ENCODE measurements at places on chromosomes 12 and 14. TPM values are rescaled to one million over a fixed set of nuclear protein-coding genes. Genes with fewer than 3 reads are reported as not detected.

- H3K27me3 ChIP-seq, result no peaks in the 10 kb centered on the region
- no peak for DNase-seq
- peak overlapping the region; percentile 82 for H3K4me3 ChIP-seq
- peak overlapping the region; percentile 92 for H3K27ac ChIP-seq
- H3K4me1 ChIP-seq, result peaks cover 56% of the 10 kb centered on the region
- peaks cover 67% of the 10 kb centered on the region for H3K36me3 ChIP-seq
Measured at GRCh38 chr12:10557766-10558165, 52.1 kb downstream of the EIF2S3B start.

GRCh38 chr12:115364921-115365320 is 680.9 kb upstream of the TBX3 start:
- no peaks in the 10 kb centered on the region for H3K4me1 ChIP-seq
- no peak for DNase-seq
- H3K27ac ChIP-seq, result no peak overlapping the region

- no peak overlapping the region for H3K27ac ChIP-seq
- peaks cover 82% of the 10 kb centered on the region for H3K36me3 ChIP-seq
- no peaks in the 10 kb centered on the region for H3K27me3 ChIP-seq
- no peak for DNase-seq
Measured at GRCh38 chr14:91477388-91477787, 32.7 kb downstream of the PPP4R3A start.

DNA sequence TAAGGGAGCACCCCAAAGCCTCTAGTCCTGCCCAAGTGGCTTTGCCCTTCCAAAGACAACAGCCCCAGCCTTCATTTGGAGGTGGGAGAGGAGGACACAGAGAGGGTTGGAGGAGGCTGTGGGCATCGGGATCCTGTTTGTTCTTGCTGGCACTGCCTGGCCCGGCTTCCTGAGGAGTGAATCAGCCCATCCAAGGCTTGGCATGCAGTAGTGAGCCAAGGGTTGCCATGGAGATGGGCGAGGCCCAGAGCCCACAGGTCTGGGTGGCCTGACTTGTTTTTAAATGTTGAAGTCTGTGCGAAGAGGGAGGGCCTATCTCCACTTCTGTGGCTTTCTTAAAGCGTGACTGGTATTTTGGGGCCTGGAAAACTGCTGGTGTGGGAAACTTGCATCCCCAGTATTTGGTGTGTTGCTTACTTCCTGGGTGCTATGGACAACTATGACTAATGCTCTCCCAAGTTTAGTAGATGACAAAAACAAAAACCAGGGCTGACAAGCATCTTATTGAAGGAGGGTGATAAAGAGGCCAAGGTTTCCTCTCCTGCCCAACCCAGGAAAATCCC is 15.8 kb downstream of the CD9 start:
- no peak overlapping the region for H3K4me3 ChIP-seq
- DNase-seq, result no peak
- H3K27me3 ChIP-seq, result peaks cover 8% of the 10 kb centered on the region

GRCh38 chr12:56682323-56682722 is 5.8 kb downstream of the PTGES3 start:
- peaks cover 60% of the 10 kb centered on the region for H3K36me3 ChIP-seq
- peak overlapping the region; percentile 94 for H3K4me3 ChIP-seq
- H3K27me3 ChIP-seq, result no peaks in the 10 kb centered on the region
- H3K27ac ChIP-seq, result peak overlapping the region; percentile 100
- no peak for DNase-seq

DNA sequence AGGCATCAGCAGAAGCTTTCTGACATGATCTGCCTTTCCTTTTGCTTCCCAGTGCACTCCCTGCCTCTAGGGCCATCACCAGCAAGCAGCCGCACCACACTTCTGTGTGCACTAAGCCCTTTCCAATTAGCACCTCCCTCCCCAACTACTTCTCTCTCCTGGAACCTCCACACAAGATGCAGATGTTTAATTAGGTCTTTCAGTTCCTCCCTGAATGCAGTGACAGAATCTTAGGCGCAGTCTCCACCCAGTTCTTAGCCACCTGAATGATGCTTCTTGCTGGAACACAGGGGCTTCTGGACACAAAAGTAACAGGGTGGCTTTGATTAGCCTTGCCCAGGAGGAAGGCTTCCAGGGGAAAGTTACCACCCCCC is 32.9 kb downstream of the NIN start:
- peaks cover 9% of the 10 kb centered on the region for H3K4me1 ChIP-seq
- H3K4me3 ChIP-seq, result no peak overlapping the region
- no peak overlapping the region for H3K27ac ChIP-seq
- DNase-seq, result no peak
- H3K36me3 ChIP-seq, result peaks cover 9% of the 10 kb centered on the region
- no peaks in the 10 kb centered on the region for H3K27me3 ChIP-seq

GRCh38 chr14:94995551-94995950 is 161.8 kb downstream of the DICER1 start:
- no peaks in the 10 kb centered on the region for H3K4me1 ChIP-seq
- no peak for DNase-seq
- no peak overlapping the region for H3K27ac ChIP-seq
- H3K27me3 ChIP-seq, result peaks cover 30% of the 10 kb centered on the region

DNA sequence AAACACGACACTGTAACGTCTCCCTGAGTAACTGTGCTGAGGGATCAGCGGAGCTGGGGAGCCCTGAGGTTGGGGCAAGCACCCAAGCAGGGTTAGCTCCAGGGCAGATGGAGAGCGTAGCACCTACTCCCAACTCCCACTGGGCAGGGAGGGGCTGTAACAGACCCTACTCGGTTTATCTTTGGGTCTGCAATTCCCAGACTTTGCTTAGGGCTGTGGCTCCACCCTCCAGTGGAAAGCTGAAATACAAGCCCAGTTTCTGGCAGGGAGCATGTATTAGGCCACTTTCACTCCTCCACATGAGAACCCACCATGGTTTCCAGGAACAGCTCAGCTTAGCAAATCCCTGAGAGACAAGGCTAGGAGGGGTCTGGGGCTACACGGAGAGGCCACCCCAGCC is 17.3 kb upstream of the TC2N start:
- H3K27me3 ChIP-seq, result no peaks in the 10 kb centered on the region
- no peak for DNase-seq
- peaks cover 2% of the 10 kb centered on the region for H3K36me3 ChIP-seq

GRCh38 chr12:60394665-60395064 is 798.8 kb downstream of the SLC16A7 start:
- H3K4me1 ChIP-seq, result no peaks in the 10 kb centered on the region
- H3K4me3 ChIP-seq, result no peak overlapping the region
- H3K27ac ChIP-seq, result no peak overlapping the region
- H3K27me3 ChIP-seq, result no peaks in the 10 kb centered on the region
- no peaks in the 10 kb centered on the region for H3K36me3 ChIP-seq
- DNase-seq, result no peak

UNG gene
- total RNA-seq, result 53.7 TPM

ZC2HC1C gene
- total RNA-seq, result 2.9 TPM

NFATC4 gene
- 1.3 TPM for total RNA-seq

TAS2R50 gene
- 0.89 TPM for total RNA-seq

TMEM19 gene
- 16.6 TPM for total RNA-seq

B3GNT4 gene
- total RNA-seq, result 0.76 TPM

EML5 gene
- total RNA-seq, result 3.7 TPM

NPFF gene
- not detected for total RNA-seq
